NCI-H526 (cell line): ENCODE measurements at places on chromosomes 3 and 15.

DNA sequence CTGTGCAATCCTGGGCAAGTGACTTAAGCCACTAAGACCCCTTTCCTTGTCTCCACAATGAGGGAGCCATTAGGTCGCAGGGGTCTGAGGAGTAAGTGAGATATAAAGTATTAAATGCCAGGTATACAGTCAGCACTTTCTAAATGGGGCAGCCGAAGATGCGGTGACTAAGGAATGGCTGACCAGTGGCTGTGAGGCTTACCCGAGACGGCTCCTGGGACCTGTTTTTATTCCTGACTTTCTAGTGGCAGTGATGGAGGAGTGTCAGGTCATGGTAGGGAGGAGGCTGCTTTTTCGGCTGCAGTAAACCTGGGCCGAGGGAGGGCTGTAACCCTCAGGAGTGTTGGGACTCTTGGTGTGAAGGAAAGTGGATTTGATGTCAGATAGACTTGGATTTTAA is 52.3 kb downstream of the TRAK1 start:
- no peak for DNase-seq

GRCh38 chr3:16999871-17000270 is 115.1 kb downstream of the PLCL2 start:
- no peak for DNase-seq

DNA sequence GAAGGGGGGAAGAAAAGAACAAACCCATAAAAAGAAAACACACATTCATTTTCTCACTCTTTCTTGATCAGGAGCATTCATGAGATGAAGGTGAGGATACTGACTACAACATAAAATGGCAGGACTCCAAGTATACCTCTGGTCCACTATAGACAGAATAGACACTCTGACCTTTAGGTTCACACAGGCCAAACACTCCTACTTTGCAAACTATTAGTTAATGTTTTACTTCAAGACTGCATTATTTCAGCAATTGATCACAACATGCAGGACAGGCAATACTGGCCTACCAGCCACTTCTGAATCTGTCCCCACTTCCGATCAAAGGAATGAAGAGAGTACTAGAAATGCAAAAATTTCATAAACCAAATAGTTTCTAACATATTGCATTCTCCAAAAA is 47.0 kb downstream of the LRRFIP2 start:
- DNase-seq: no peak

DNA sequence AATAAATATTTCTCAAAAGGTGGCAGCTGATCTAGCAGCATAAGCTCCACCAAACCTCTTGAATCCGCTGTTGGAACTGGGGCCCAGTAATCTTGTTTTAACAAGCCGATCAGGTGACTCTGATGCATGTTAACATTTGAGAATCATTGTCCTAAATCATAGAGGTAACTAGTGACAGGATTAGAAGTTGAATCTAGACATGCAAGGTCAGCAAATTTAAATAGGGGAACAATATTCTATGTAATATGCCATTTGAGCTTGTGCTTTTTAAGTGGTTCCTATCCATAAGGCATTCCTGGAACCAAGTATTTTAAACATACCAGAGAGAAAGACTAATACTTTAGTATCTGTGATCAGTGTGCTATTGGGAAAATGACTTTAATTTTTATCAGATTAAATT is 412.8 kb downstream of the PYDC2 start:
- no peak for DNase-seq

- peak; percentile 48 for DNase-seq
These were observed 603 bp downstream of the EIF1B start for GRCh38 chr3:40309925-40310695.

GRCh38 chr15:72192416-72192815 is 5.2 kb downstream of the GRAMD2A start:
- no peak for DNase-seq

GRCh38 chr3:14636496-14637087 is 15.0 kb upstream of the CCDC174 start:
- no peak for DNase-seq

DNA sequence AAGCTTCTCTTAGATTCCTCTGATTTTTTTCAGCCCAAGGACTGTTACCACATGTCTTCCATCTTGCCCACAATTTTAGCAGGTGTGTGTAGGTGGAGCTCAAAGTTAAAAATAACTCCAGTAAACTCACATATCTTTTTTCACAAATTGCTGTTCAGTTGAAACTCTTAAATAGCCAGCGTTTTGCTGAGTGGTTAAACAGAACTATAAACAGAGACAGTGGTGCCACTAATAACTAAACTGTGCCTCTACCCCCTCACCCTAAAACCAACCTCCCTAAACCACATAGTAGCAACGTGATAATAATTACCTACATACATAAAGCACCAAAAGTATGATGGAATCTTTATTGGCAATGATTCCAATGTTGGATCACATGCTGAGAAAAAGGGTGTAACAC is 525.1 kb downstream of the PDCD6IP start:
- DNase-seq: no peak

- no peak for DNase-seq
These were observed 27.2 kb downstream of the MAP2K5 start for GRCh38 chr15:67569668-67570067.

DNA sequence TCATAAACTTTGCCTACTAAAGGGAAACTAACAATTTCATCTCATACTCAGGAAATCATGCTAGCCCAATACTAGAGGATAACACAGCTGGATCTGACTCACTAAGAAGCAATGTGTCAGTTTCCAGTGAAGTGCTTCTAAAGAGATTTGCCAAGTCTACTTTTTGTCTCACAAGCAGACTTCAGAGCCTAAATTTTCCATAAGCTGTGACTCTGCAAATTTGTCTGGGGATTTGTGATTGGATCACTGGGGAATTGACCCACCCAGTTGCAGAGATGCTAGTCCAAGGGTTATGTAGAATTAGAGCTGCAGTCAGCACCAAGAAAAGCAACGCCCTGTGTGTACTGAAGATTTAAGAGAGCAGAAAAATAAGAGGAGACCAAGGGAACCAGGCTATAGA is 647.1 kb downstream of the NTRK3 start:
- DNase-seq: no peak

GRCh38 chr3:169699070-169699469 is 35.6 kb upstream of the MECOM start:
- no peak for DNase-seq

DNA sequence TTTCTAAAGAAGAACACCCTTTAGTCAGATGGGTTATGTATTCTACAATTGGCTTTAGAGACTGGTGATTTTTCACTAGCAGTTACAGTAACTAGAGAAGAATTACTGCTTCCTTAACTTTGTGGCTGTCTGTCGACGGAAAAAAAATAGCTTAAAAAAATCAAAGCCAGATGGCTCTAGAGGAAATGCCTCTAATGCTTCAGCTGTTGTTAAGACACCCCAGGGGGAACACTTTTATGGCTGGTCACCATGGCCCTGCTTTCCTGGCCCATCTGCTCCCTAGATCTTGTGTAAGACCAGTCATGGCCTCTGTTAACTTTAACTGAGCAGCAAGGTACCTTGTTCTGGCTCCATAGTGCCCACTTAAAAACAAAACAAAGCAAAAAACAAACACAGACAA is 198.6 kb upstream of the PLSCR5 start:
- no peak for DNase-seq

- no peak for DNase-seq
These were observed 27.8 kb upstream of the FLNB start for GRCh38 chr3:57980416-57980815.

DNA sequence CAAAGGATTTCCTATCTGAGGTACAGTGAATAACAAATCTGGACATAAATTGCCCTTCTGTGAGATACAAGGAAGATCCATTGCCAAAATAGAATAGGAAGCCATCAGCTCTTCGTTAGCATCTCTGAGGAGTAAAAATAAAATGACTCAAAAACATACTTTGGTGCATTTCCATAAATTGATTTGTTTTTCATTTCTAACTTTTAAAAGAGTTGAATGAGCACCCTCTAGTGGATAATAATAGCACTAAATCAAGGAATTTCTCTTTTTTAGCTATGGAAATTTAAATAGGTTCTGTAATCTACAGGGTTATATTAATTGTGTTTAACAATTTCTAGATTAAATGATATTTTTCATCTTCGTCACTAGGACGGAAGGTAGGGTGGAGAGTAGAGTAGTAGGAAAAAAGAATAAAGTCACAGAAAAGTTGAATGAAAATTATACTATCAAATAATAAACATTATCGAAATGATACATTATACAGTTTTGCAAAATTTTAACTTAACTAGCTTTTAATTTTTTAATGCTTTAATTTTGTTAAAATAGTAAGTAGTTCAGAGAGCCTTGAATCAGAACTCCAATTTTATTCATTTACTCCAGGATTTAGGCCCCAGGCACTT is 6.4 kb downstream of the NSUN3 start:
- DNase-seq: peak; percentile 8

DNA sequence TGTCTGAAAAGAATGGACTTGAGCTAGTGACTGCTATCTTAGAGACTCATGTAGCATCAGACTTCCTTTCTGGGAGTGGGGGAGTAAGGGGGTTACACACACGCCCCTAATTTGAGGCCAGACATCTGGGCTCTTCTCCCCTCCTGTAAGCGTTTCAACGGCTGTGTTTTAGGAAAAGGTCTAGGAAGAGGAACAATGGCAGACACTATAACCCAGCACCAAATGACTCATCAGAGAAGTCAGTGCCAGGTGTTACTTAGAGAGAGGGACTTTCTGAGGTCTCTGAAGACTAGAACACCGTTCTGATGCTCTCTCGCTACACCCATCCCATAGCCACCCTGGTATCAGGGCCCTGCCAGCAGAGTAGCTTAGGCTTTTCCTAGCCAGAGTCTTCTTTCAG is 65.5 kb downstream of the SSUH2 start:
- no peak for DNase-seq

GRCh38 chr3:153688301-153689120 is 432.7 kb upstream of the ARHGEF26 start:
- no peak for DNase-seq

DNA sequence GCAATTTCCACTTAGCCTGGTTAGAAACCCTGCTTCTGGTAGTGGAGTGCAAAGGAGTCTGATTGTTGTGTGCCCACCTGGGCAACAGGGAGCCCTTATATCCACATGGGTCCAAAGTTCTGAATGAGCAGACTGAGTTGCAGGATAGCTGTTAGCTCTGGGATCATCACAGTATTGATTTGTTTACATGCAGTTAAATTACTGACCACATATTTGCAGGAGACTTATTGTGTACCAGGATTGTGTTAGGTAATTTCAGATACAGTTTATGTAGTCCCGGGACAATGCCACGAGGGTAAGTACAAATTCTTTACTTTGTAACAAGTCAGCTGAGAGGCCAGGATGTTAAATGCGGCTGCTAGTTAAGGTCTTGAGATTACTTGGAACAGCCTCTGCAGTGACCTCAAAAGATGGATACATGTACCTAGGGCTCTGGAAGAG is 18.8 kb downstream of the ARHGEF26 start:
- peak; percentile 50 for DNase-seq

GRCh38 chr15:83431521-83431920 is 15.6 kb upstream of the SH3GL3 start:
- no peak for DNase-seq

GRCh38 chr15:39625451-39625850 is 44.6 kb downstream of the THBS1 start:
- DNase-seq: no peak

- no peak for DNase-seq
These were observed 24.4 kb downstream of the MAP1A start for GRCh38 chr15:43541785-43542184.

DNA sequence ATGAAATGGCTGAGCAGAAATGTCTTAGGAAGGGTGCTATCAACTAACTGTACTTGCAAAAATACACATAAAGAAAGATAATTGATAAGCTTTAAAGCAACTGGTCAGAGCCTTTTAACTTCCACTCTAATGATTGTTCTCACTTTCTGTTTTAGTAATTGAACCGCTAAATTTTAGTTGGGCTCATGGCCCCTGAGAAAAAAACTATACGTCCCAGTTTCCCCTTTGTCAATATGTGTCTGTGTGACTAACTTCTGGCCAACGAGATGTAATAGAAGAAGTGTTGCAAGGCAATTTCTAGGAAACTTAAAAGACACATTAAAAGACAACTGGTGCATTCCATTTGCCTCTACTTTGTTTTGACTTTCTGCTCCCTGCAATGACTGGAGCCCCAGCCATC is 223.9 kb downstream of the NR1D2 start:
- DNase-seq: no peak

GRCh38 chr3:62554264-62554799 is 181.0 kb upstream of the FEZF2 start:
- peak; percentile 23 for DNase-seq

DNA sequence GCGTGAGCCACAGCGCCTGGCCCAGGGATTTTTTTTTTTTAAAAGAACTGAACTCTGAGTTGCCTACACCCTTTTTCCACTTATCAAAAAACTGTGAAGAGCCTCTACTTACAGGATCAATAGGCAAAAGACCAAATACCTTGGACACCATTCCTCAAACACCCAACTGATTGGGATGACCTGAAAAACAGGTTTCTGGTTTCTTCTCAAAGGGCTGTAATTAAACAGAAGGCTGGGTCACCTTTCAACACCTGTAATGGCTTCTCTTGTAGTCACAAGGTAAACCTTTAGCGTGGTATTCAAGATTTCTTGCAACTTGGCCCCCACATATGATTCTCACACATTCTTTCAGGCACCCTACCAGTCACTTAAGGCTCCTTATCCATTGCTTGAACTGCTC is 38.4 kb upstream of the PLXND1 start:
- DNase-seq: no peak

DNA sequence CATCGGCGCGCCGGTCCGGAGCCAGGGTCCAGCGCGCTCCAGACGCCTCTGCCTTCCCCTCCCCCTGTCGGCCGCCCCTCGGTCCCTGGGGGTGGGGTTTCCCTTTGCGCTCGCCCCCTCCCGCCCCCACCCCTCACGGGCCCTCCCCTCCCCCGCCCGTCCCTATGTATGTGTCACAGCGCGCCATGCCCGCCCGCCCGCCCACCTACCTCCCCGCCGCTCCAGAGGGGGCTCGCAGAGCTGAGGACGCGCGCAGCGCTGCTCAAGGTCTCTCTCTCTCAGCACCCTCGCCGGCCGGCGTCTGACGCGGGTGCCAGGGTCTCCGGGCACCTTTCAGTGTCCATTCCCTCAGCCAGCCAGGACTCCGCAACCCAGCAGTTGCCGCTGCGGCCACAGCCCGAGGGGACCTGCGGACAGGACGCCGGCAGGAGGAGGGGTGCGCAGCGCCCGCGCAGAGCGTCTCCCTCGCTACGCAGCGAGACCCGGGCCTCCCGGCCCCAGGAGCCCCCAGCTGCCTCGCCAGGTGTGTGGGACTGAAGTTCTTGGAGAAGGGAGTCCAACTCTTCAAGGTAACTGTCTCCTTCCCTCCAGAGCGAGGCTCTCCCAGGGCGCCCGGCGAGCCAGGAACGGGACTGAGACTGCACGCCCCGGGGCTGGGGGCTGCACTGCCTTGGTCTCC is at the start of gene ACAN:
Gene ACAN (plus strand): TSS at position 196 of the 679 bp plus-strand sequence. CDS start 32,771 bp downstream, outside the sequence.
- no peak for DNase-seq

GRCh38 chr15:70267306-70267705 is 169.6 kb upstream of the TLE3 start:
- DNase-seq: no peak

DNA sequence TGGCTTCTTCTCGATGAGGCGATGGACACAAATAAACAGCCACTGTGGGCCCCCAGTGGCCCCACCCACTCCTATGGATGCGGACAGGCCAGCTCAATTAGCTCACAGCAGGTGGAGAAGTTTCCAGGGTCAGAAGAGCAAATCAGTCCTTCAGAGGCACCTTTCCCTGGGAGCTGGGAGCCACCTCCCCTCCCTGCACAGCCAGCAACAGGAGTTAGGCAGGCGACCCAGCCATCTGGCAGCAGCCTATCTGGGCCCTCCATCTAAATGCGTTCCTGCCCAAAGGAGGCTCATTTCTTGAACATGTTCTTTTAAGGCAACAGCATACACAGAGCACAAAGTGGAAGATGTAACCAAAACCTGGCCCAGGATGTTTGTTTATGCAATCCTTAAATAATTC is 211.9 kb upstream of the ARRDC4 start:
- DNase-seq: peak; percentile 65

GRCh38 chr3:150867434-150867833 is 37.8 kb downstream of the MINDY4B start:
- no peak for DNase-seq
